ENCODE measurements at places on chromosomes 1 and 21.

DNA sequence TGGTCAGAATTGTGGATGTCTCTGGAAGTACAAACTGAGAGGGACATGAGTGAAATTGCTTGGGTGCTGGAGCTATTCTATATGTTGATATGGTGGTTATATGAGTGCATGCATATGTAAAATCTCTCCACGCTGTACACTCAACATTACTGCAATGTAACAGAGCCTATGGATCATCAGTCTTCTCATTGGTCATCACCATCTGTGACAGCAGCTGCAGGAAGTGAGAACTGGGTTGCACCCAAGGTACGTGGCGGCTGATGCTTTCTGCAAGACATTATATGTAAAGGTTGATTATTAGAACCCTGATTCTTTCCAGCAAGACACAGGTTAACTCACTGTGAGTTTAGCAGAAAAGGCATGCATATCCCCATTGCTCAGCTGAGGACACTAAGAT lies 387.1 kb downstream of the OMA1 start:
- no peak for DNase-seq

- no peak for DNase-seq
Measured at GRCh38 chr21:33367309-33367973, 35.8 kb upstream of the IFNGR2 start.

DNA sequence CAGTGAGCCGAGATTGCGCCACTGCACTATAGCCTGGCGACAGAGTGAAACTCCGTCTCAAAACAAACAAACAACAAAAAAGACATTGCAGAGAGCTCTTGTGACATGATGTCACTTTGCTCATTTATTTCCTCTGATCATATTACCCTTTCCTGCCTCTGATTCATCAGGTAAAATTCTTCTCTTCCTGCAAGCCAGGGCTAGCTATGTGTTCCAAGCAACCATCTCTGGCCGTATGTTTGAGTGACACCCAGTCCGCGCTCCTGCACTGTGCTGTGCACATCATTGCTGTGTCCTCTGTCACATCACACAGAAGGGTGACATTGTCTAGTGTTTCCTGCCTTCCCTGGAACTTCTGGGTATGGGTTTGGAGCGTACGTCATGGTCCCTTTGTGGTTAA lies 251.3 kb downstream of the PCP4 start:
- no peak for DNase-seq

GRCh38 chr1:205262731-205263171 lies 35.0 kb downstream of the TMCC2 start:
- no peak for DNase-seq

DNA sequence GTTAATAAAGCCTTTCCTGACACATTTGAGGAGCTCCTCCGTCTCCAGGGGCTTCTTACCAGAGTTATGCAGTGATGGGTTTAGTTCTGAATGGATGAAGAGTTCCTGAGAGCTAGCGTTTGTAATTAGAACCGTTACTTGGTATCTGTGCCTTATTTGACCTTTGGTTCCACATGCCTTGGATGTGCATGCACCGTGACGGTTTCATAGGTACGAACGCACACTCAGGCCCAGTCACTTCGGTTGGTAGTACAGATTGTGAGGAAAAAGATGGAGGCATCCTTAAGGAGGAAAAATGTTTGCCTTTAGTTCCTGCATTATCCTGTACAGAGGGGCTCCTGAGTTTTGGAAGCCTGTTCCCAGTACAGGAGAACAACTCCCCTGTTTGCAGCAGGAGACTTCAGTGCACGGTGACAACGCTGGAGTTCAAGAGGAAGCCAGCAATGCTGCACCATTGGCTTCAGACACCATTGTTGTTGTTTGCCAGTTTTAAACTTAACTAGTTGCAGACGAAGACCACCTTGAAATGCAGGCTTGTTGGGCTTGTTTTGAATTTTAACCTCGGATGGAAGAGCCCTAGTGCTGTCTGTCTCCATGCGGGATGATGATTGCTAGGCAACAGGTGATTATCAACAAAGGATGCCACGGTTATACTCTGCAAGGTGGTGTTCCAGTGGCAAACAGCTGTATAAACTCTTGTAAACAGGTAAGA lies 8.2 kb downstream of the RBM15 start:
- no peak for DNase-seq

DNA sequence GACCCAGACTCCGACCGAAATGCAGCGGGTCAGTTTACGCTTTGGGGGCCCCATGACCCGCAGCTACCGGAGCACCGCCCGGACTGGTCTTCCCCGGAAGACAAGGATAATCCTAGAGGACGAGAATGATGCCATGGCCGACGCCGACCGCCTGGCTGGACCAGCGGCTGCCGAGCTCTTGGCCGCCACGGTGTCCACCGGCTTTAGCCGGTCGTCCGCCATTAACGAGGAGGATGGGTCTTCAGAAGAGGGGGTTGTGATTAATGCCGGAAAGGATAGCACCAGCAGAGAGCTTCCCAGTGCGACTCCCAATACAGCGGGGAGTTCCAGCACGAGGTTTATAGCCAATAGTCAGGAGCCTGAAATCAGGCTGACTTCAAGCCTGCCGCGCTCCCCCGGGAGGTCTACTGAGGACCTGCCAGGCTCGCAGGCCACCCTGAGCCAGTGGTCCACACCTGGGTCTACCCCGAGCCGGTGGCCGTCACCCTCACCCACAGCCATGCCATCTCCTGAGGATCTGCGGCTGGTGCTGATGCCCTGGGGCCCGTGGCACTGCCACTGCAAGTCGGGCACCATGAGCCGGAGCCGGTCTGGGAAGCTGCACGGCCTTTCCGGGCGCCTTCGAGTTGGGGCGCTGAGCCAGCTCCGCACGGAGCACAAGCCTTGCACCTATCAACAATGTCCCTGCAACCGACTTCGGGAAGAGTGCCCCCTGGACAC lies 534 bp downstream of the C1orf56 start:
- DNase-seq, result peak; percentile 64

DNA sequence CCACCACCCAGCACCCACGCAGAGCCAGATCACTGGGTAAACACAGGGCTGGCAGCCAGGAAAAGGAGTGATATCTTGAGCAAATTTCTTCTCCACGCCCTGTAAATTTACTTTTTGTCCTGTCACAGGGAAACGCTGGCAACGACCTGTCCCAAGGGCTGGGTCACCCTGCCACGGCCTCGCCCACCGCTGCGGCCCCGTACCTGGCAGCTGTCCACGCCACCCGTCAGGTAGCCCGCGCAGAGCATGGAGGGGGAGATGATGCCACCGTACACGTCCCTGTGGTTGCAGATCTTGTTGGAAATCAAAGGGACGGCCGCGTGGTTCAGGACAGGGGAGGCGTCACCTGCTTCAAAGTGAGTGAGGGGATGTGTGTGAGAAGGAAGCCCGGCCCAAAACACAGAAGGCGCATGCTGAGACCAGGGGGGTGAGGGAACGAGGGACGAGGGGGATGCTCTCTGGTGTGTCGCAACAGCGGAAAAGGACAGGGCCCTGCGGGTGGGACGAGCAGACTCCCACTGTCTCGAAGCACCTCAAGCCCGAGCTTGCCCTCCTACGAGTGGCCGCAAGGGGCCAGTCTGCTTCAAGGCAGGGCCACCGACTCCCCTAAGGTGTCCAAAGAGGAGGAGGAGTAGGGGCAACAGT lies 10.1 kb upstream of the TFF1 start:
- DNase-seq, result no peak

GRCh38 chr1:158117854-158118704 lies 62.6 kb upstream of the CD1D start:
- DNase-seq, result peak; percentile 27

GRCh38 chr1:53130598-53130877 lies 11.9 kb downstream of the SLC1A7 start:
- DNase-seq, result no peak
